CD4-positive, alpha-beta T cell treated with Interferon alpha-2 for 1 hour (primary cell): ENCODE measurements at places on chromosomes 7 and 10.

DNA sequence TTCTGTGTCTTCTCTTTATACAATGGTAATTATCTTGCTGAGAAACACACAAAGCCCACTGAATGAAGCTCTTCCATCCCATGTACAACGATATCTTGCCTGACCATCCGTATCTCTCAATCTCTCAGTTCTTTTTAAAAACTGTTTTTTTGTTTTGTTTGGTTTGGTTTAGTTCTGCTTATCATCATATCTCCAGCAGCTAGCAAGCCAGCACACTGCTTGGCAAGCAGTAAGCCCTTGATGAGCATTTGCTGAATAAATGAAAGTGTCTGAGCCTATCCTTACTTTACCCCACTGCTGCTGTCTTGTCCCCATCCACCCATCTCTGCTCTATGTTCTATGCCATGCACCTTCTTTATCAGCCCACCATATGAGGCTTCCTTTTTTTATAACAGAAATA, 34.2 kb downstream of the ITGB1 start:
- no peak for DNase-seq

DNA sequence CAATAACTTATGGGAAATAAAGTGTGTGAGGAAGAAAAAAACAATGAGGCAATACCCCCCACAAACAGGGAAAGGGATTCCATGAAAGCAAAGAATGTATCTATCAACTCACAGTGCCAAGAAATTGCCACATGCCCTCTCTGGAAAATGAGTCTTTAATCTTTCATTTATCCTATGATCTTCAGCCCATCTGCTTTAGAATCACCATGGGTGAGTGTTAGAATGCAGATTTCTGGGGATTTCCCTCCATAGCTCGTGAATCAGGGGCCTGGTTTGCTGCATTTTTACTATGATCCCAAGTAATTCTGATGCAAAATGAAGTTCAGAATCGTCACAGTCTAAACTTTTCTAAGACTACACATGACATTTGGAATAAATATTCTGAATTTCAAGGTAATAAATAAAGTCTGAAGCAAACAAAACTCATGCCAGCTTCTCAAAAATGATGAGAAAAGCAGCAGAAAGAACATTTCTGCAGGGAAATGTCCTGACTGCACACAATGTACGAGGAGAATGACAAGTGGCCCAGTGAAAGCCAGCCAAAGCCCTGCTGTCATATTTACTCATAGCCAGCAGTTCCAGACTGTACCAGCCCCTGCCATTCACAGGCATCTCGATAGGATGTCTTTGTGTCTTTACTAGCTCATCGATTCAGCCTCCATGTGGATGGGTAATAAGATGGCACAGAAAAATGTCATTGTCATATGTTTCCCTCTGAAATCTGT, 167.1 kb downstream of the ELMO1 start:
- no peak for DNase-seq

DNA sequence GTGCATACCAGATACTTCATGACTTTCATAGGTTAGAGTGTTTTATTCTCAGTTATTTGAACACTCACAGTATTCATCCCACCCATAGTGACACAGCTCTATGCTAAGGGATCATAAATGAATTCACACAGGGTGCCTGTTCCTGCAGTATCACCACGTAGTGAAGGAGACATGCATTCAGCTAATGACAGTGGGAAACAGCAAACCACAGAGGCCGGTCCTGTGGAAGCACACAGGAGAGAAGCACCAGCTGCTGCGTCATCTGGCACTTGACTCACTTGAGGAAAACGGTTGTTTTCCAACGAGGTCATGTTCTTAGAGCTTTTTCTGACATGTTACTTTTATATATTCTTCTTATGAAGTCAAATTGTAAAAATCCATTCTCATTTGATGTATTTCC, 73.0 kb downstream of the UBE3C start:
- no peak for DNase-seq

DNA sequence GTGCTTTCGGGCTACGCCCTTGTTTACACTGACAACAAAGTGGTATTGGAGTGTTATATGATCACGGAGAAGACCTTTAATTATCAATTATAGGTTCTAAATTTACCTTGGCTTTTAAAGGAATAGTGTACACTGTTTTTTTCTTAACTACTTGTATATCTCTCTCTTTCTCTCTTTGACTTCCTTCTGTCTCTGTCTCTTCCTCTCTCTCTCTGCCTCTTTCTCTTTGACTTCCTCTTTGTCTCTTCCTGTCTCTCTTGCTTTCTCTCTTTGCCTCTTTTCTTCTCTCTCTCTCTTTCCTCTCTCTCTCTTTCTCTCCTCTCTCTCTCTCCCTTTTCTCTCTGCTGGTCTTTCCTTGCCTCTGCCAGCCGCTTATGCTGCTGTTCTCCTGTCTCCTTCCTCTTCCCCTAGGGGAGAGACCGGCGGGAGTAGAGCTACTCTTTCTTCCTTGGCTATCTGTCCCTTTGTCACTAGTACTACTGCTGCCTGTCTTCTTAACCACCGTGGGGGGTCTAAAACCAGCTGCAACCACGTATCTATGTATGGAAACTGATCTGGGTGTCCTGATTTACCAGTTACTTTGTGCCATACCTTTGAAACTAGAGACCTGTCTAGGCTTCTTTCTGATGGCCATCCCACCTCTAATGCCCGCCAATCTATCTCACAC, 36.9 kb upstream of the GSDME start:
- no peak for DNase-seq

- no peak for DNase-seq
Observed at GRCh38 chr7:101547022-101547915, 81.8 kb downstream of the MYL10 start.

- DNase-seq: no peak
Observed at GRCh38 chr7:116417593-116418345, 81.8 kb upstream of the CAV2 start.
